ENCODE measurements at places on chromosomes 5 and 9.

GRCh38 chr9:94767331-94768072 lies 41.0 kb downstream of the AOPEP start:
- no peak for DNase-seq

- no peak for DNase-seq
These were observed 10.6 kb upstream of the VLDLR start for GRCh38 chr9:2610985-2611384.

DNA sequence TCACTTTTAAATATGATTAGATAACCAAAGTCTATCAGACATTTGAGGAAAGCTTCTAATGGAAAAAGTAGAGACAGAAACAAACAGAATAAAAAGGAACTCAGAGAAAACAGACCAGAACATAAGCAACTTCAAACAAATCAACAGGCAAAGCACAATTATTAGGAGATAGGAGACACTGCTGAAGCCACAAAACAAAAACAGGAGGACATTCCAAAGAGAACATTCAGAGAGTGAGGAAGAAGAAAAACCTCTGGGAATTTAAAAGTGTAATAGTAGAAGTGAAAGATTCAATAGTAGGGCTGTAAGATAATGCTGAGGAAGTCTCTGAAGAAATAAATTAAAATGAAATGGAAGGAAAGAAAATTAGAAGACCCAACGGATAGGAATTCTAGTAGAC lies 83.2 kb upstream of the TBCA start:
- DNase-seq, result no peak

DNA sequence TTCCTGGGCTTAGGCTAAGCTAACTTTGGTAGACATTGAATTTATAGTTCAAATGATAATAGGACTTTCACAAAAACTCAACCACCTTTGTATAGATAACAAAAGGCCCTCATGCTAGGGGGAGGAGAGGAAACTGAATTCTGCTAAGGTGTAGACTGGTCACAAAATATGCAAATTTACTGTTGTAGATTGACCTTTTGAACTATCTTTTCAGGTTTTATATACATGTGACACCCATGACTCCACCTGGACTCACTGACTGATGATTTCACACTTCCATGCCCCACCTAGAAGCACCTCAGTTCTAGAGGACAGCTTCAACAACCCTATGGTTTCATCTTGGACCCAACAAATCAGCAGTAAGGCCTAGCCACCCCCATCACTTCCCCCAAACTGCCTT lies 165.7 kb downstream of the CEMIP2 start:
- no peak for DNase-seq

DNA sequence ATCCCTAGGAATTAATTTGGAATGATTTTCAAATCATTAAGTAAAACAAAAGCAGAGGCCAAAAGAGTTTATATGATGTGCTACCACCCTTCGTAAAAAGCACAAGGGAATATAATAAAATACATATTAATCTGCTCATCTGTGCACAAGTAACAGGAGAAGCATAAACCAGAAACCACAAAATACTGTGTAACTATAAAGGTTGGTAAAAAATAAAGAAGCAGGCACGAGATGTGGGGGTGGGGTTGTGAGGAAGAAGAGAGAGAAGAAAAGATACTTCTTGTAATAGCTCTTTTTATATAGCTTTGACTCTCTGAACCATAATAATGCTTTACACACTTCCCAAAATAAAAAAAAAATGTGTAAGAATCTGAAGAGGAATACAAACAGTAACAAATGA lies 214.9 kb upstream of the EFNA5 start:
- DNase-seq, result no peak

GRCh38 chr9:87445646-87446045 lies 52.0 kb upstream of the DAPK1 start:
- DNase-seq, result no peak

- DNase-seq, result no peak
These were observed 69.6 kb downstream of the PDE8B start for GRCh38 chr5:77280036-77280435.

Measured in NCI-H2081 treated with DMSO at 0.1 percent for 48 hours (cell line).